ENCODE measurements at places on chromosomes 3 and 15.
A peak's percentile ranks its signal among the peaks of the same experiment; 100 is the strongest.

DNA sequence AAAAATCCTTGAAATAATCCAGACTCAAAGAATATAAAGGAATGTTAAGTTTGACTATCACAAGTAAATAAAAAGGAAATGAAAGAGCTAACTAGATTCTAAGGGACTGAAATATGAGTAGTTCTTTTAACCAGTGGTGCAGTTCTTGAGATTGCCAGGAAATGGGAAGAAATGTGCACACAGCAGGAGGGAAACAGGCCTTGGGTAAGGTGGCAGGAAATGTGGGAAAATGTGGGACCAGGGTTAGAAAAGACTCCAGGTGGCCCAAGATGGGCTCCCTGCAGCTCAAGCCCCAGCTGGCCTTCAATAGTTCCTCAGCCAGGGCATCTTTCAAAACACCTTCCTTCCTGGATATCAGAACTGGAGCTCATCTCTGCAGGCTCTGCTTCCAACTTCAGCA, 181.3 kb downstream of the ISL2 start:
- DNase-seq = no peak

GRCh38 chr3:102192575-102192974, 242.2 kb upstream of the ZPLD1 start:
- no peak for DNase-seq

DNA sequence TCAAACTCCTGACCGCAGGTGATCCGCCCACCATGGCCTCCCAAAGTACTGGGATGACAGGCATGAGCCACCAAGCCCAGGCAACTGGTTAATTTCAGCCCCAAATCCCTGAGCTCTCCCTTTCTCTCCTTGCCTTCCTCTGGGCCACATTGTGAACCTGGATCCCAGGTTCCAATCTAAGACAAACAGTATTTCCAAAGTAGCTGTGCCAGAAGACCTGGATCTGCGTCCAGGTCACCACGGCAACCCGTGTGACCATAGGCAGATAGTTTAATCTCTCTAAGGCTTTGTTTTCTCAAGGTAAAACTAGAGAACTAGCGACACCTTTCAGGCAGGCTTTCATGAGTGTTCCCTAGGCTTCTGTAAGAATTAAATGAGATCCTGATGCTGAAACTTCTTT, 5.9 kb upstream of the RBPMS2 start:
- DNase-seq = no peak

DNA sequence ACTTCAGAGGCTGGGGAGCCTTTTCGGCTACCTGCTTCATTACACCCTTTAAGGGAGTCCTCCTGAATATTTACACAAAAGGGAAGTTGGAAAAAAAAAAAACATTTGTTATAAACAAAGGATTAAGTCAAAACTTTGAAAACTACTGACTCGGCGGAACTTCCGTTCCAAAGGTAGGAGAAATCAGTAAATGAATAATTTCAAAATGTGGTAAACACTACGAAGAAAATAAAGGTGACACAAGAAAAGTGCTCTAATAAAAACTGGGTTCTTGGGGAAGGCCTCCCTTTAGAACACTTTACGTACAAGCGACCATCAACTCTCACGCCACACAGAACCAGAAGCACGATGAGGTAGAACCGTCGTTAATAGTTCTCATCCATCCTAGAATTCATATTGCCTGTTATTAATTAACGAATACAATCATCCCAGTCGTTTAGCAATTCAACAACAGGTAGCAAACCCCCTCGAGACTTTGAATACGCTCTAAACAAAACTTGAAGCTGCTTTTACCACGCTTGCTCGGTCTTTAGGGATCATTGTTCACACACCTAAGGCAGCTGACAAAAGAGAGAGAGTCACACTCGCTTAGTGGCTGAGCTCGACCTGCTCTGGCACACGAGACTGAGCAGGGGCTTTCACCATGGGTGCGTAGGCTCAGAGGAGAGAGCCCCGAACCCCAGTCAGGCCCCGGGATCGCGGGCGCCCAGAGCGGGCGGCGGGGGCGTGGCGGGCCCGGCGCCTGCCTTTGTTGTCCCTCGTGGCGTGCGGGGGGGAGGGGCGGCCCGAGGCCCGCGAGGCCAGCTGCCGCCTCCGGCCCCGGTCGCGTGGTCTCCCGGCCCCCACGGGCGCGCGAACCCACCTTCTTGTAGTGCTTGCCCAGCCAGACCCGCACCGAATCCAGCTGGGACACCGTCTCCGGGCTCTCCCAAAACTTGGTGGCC, 680 bp downstream of the SMARCC1 start:
- DNase-seq = peak; percentile 41

- no peak for DNase-seq
Observed at GRCh38 chr3:3201611-3202010, 22.1 kb upstream of the CRBN start.

GRCh38 chr3:108218811-108219210, 3.4 kb downstream of the IFT57 start:
- DNase-seq = no peak

DNA sequence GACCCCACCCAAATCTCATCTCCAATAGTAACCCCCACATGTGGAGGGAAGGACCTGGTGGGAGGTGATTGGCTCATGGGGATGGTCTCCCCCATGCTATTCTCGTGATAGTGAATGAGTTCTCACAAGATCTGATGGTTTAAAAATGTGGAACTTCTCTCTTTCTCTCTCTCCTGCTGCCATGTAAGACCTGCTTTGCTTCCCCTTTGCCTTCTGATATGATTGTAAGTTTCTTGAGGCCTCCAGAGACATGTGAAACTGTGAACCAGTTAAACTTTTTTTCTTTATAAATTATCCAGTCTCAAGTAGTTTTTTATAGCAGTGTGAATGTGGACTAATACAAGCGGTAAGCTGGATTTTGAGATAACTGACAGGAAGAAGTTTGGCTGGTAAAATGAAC, 60.3 kb upstream of the MBNL1 start:
- no peak for DNase-seq

GRCh38 chr3:120559242-120560061, 36.7 kb upstream of the NDUFB4 start:
- no peak for DNase-seq

GRCh38 chr15:31391687-31392671, 65.3 kb downstream of the KLF13 start:
- DNase-seq = peak; percentile 57

- DNase-seq = peak; percentile 51
Observed at GRCh38 chr15:78944669-78945407, at the start of gene CTSH. CTSH (minus strand) TSS chr15:78945046; CDS start chr15:78944981, 65 bp downstream.
